ENCODE measurements at places on chromosomes 6 and 20.

DNA sequence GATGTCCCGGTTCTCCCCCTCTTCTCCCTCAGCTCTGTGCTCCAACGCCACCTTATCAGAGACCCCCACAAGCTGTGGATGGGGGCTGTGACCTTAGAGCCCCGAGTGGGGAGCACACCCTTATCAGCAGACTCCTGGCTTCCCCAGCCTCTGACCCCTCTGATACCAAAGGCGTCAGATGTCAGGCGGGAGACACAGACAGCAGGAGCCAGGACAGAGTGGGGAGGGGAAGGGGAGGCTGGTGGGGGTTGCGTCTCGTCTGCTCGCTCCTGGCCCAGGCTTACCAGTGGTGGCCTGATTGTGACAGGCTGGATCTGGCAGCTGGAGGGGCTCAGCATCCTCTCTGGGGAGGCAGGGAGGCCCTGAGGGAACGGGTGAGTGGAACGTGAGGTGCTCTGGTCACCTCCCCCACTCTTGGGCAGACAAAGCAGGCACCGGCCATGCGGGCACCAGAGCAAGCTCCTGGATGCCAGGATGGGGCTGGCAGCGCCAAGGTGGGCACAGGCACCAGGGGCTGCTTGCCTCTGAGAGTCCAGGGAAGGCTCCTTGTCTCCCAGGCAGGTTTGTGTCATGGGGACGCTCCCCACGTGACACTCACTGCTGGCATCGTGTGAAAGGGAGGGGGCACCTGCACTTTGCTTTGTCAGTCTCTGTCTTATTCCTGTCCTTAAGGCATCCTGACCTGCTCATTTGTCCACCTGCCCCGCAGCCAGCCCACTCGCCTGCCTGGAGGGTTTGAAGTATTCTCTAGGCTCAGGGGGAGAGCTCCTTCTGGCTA, 27.8 kb upstream of the GATA5 start:
- DNase-seq, result no peak

GRCh38 chr6:94862112-94862511, 715.2 kb upstream of the MANEA start:
- DNase-seq, result no peak

DNA sequence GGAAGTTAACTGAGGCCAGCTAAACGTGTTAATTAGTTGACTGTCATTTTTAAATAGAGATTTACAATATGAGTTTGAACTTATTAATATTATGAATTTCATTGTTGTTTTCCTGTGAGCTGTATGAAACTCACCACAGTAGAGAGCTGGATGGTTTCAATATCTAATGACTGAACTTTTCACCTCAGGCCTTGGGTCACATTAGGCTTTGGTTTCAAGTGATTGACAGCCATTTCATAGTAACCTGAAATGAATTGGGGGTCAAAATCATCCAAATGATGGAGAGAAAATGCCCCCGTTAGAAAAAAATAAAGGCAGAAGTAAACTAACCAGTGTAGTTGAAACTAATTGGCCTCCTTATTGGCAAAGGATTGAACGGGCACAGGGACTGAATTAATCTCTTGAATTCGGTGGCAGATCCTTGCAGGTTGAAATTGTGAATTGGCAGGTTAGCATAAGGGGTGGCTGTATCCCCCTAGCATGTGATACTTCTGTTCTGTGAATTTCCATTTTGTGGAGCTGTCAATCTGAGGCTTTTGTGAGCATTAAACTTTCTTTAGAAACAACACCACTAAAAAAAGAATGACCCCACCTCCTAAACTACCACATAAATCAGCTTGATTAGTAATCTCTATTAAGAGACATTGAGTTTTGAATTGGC, 155.1 kb upstream of the MMS22L start:
- no peak for DNase-seq

DNA sequence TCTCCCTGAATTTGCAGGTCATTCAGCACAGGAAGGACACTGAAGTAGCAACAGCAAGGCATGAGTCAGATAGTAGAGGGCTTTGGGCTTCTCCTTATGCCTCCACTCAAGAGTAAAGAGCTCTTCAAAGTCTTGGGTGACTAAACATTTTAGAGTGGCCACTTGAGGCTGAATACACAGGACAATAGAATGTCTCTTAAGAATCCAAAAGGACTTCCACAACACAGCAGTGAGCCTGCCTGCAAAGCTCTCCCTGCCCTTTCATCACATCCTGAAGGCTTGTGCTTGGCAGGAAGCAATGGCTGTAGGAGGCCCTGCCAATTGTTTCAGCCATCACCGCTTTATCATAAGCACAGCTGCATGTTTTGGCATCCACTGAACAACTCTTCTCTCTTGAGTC, 36.8 kb downstream of the FOXQ1 start:
- DNase-seq, result no peak

DNA sequence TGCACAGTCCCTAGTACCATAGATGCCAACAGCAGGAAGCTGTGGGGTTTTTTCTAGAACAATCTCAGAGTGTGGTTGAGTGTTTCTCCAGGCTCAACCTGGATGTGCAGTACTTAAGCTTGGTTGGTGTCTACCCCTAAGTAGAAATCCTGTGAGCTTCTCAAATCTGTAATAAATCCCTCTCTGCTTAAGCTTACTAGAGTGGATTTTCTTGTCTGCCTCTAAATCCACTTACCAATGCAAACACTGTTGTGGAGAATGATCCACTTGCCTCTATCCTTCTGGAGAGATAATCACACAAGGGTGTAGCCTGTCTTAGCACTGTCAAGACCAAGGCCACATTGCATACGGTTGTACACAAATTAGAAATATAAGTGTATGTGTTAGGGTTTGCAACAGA, 43.3 kb upstream of the CLIC5 start:
- no peak for DNase-seq
